ENCODE measurements at places on chromosomes 6 and 20.
A peak's percentile ranks its signal among the peaks of the same experiment; 100 is the strongest.

DNA sequence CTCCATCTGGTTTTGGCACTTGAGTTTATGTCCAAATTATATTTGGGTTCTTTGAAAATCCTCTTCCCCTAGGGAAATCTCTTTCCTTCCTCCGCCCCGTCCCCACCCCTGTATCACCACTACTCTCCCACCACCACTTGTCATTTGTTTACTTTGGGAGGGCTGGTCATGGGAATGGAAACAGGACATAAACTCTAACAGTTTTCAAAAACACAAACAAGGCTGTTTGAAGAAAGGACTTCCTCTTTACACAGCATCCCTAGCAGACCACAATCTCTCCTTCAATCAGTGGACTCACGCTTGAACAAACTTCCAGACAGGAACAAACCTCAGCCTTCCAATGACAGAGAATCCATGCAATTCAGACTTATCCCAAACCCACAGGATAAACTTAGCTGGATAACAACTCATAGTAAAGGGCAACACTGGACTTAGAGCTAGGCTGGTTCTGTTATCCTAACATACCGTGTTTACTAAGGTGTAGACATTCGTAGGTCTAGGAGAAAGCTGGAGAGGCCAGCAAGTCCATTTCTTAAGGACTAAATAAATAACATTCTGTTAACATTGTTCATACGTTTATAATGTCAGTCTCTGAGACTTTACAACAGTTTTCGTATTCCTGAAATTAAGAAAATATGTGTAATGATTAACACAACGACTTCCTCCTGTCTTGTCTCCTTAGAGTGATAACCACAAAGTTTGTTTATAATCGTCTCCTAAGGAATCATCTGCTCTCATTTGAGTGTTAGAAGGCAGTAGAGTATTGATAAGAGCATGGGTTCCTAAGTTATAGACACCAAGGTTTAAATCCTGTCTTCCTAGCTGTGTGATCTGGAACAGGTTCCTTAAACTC lies 44.1 kb upstream of the CTAGE9 start:
- no peak for DNase-seq

- no peak for DNase-seq
These were observed 116.0 kb downstream of the LRRC1 start for GRCh38 chr6:53910834-53911233.

DNA sequence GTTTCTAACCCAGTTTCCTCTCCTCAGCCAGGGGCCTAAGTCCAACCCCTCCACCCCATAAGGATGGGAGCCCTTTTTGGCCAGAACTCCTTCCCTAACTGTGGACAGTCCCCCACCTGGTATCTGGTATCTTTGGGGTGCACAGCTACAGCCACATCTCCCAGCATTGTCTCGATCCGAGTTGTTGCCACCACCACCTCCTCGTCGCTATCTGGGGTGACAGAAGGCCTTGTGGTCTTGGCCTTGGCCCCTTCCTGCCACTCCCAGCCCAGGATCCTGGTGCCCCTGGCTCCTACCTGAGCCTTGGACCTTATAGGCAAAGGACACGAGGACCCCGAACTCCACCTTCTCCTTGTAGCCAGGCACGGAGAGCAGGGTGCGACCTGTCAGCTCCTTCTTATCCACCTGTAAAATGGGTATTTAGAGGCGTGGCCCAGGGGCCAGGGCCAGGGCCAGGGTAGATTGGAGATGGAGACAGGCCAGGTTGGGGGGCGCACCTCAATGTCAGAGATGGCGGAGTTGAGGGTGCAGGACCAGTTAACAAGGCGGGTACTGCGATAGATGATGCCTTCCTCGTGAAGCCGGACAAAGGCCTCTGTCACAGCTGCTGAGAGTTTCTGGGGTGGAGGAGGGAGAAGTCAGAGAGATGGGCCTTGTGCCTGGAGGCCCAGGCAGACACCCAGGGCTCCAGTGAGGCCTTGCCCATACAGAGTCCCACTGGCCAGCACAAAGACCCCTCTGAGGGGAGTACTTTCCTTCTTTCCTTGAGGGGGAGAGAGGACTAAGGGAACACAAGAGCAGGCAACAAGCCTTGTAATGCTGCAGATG lies 7.2 kb upstream of the VWA7 start:
- DNase-seq: no peak

DNA sequence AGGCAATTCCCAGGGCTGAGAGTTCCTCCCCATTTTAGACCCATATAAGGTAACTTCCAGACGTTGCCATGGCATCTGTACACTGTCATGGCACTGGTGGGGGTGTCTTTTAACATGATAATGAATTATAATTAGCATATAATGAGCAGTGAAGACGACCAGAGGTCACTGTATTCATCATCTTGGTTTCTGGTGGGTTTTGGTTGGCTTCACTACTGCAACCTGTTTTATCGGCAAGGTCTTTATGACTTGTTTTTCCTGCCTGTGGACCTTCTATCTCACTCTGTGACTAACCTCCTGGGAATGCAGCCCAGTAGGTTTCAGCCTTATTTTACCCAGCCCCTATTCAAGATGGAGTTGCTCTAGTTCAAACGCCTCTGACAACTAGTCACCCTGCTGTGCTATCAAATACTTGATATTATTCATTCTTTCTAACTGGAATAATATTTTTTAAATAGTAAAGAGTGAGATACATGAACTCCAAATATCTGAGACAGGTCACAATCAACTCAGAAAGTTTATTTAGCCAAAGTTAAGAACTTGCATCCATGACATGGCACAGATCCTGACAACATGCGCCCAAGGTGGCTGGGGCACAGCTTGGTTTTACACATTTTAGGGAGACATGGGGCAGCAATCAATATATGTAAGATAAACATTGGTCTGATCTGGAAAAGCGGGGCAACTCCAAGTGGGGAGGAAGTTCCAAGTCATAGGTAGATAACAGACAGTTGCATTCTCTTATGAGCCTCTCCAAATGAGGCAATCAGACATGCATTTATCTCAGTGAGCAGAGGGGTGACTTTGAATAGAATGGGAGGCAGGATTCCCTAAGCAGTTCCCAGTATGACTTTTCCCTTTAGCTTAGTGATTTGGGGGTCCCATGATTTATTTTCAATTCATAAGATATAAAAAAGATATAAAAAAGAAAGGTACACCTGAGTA lies 1.2 kb upstream of the UFL1 start:
- DNase-seq: no peak

GRCh38 chr6:8513174-8513573 lies 77.8 kb upstream of the SLC35B3 start:
- no peak for DNase-seq

DNA sequence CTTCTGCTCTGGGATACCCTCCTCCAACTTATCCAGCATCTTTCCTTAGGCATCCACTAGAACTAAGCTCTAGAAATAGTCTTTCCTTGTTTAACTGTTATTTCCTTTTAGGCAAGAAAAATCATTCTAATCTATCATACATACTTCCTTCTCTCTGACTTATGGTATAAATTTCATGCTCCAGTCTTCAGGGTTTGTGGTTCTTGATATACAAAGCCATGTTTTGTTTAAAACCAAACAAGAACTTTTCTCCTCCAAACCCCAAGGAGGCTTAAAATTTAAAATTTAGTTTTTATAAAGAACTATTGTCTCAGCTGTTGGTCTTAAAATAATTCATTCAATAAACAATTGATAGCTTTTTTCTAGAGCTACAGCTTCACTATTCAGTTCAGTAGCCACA lies 77.2 kb downstream of the CD164 start:
- DNase-seq: peak; percentile 15

DNA sequence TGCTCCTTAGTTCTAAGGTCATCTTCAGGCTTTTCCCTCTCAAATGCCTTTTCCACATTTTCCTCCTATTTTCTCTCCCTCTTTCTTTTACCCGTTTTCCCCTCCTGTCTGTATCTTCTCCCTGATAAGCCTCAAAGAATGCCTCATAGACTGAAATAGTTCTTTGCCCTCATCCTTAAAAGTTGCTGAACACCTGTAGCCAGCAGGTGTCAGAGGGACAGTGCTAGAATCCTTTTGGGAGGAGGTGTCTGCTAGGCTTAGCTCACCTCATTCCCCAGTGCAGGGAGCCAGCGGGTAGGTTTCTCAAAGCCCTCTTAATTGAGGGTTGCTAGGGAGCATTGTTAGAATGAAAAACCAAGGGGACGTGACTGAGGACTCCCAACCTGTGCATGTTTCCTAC lies 204.0 kb downstream of the TSHZ2 start:
- DNase-seq: no peak

- no peak for DNase-seq
These were observed 56.2 kb upstream of the BEND3 start for GRCh38 chr6:107171513-107171912.

GRCh38 chr6:49839957-49840356 lies 26.4 kb downstream of the CRISP1 start:
- DNase-seq: no peak

- no peak for DNase-seq
These were observed 1059.5 kb upstream of the FLRT3 start for GRCh38 chr20:15396900-15397299.

DNA sequence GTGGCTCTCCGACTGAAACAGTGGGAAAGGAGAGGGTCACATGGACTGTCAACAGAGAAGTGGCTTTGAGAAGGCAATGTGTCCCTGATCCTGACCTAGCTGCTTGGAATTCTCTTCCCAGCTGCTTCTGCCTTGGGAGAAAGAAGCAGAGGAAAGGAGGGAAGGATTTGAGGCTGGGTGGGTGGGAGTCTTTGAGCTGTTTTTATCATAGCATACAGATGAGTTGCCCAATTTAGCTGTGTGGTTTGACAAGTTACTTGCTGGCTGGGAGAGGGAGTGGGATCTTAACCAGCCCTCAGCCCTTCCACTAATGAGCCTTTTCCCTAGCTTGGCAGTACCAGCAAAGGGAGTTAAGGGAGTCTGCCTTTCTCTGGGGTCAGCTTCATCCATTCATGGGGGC lies 51.1 kb upstream of the MYL9 start:
- no peak for DNase-seq

DNA sequence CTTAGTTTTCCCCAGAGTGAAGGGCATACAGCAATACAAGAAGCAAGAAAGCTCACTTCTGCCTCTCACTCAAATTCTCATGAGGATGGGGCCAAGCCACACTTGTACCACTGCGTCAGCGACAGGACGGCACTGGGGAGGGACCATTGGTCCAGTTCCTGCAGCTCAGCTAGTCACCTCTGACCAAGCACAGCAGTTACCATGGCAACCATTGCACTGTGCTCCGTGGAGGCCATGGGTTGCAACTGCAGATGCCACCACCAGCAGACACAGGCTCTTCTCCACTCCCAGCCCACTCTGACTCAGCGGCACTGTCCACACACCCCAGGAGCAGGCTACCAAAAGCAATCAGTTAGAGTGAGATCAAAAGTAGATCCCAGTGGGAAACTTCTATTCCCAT lies 441.1 kb upstream of the ARID1B start:
- DNase-seq: no peak

GRCh38 chr6:26021001-26021349 lies 58.4 kb downstream of the TRIM38 start:
- DNase-seq: peak; percentile 67

- DNase-seq: no peak
These were observed 2.4 kb downstream of the DSP start for GRCh38 chr6:7543789-7544424.
